ENCODE measurements at places on chromosomes 11 and 22.

GRCh38 chr11:111569476-111569875, 29.0 kb downstream of the LAYN start:
- no peak for DNase-seq

DNA sequence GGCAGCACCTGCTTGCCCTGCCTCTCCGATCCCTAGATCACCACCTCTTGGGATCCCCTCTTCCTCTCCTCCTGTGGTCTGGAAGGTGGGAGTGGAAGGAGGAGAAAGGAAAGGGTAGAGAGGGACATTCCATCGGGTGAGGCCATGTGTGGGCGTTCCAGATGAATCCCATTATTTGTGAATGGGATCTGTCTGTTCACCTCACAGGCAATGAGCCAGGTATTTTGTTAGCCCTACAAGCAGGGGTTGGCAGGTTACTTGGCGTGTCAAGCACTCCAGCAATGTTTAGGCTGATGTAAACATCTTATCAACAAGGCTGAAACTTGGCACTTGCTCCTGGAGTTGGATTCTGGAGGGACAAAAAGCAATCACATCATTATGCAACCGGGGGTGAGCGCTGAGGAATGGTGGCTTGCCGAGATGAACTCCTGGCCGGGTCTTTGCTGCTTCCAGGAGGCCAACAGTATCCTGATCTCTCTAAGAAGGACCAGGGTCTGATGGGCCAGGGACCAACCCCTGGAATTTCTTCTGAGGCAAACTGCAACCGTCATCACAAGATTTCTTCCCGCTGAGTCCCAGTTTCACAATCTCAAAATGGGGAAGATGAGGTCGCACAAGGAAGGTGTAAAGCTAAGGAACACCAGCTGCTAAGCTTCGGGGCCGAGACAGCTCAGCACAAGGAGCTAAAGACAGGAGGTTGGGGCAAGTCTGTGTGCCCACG, 7.8 kb downstream of the ADAMTS8 start:
- DNase-seq: no peak

DNA sequence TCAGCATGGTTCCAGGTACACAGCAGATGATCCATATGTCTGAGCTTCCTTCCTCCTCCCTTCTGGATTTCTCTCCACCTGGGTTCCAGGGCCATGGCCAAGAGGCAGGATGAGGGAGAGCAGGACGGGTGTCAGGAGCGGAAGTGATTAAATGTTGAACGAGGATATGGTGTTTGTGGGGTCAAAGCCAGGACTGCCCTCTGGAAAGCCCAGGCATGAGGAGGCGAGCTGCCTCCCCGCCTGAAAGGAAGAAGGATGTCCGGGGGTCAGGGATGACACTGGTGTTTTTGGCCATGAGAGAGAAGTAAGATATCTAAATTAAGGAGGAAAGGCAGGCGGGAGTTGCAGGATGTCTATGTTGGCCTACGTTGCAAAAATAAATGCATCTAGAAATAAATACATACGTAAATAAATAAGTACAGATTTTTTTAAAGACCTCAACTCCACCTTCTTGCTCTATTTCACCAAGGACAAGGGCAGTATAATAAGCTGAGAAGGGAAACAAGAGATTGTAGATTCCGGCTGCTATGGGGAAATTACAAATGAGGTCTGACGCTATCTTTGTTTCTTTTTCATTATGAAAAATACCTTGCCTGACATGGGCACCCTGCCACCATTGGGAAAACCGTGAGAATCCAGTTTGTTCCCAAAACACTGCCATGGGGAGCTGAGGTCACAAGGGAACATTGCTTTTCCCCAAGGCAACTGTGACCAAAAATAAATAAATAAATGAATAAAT, 27.6 kb upstream of the LIPT2 start:
- DNase-seq: no peak

DNA sequence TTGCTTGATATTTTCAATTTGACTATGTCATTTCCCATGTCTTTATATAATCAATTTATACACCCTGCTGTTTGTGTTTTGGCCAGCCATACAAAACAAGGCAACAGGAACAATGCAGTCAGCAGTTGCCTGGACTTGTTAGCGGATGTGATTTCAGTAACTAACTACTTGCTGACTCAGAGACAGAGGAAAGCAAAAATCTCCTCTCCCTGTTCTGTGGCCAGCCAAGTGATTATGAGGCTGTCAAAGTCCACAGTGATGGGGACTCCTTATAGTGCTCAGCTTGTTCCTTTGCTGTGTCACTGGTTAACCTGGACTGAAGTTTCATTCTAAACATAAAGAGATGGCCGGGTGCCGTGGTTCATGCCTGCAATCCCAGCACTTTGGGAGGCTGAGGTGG, 32.6 kb upstream of the APLP2 start:
- no peak for DNase-seq

GRCh38 chr11:121236115-121237001, 56.2 kb upstream of the SC5D start:
- DNase-seq: no peak

DNA sequence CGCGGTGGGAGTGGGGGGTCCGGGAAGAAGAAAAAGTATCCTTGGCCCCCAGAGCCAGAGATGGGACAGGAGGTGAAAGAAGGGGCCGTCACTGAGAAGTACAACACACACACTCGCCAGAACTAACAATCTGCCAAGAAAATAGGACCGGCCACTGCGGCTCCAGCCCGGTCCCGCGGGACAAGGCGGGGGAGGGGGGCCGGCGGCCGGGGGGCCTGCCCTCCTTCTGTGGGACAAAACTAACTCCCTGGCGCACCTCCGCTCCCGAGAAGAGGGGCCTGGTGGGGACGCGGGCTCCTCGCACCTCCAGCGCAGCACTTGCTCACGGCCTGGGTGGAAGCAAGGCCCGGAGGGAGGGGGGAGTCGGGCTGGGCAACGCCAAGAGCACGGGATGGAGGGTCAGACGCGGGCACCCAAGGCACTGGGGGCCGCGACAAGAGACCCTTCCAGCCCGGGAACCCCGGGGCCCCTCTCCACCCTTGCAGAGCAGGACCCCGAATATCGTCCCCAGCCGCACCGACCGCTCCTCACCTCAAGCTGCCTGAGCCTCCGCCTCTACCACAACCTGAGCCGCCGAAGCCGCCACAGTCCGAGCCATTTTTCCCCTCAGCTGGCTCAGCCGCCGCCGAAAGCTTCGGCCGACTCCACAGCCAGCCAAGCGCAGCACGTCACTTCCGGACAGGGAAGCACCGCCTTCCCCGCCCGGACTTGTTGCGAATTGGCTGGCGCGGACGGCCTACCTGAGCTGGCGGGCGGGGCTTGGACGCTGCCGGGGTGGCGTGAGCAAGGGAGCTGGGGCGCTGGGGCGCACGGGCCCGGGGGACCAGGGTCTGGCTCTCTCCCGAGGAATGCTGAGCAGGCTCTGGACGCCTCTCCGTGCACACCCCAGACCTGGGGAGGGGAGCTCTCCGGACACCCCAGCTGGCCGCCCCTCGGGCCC, at the start of gene PIK3C2A:
Gene PIK3C2A, minus strand, starts transcription at position 670 of the 940 bp plus-strand sequence. CDS start 38,245 bp downstream, outside the sequence.
- DNase-seq: peak; percentile 78

DNA sequence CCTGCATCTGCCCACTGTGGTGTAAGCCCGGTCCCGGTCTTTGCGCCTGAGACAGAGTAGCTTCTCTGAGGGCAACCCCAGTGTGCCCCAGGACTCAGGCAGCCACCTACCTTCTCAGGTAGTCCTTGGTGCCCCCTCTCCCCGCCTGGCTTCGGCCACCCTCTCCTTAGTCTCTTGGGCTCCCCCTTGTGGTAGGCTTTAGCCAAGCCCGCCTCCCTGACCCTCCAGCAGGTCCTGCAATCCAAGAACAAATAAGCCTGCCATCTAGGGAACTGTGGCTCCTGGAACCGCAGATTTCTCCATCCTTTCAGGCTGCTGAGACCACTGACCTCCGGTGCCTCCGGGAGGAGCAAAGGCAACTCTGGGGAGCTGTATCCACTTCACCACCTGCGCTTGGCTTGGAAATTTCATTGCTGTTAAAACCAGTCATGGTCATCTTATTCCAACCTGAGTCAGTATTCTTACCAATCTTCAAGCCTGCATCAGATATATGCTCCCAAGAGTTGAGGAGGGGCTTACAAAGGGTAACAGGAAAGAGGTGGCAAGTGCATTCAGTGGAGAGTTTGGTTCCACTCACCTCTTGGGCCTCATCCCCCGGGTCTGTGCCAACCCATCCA, 52.8 kb upstream of the TENM4 start:
- DNase-seq: no peak

GRCh38 chr11:114175706-114176105, 116.2 kb downstream of the ZBTB16 start:
- DNase-seq: no peak

DNA sequence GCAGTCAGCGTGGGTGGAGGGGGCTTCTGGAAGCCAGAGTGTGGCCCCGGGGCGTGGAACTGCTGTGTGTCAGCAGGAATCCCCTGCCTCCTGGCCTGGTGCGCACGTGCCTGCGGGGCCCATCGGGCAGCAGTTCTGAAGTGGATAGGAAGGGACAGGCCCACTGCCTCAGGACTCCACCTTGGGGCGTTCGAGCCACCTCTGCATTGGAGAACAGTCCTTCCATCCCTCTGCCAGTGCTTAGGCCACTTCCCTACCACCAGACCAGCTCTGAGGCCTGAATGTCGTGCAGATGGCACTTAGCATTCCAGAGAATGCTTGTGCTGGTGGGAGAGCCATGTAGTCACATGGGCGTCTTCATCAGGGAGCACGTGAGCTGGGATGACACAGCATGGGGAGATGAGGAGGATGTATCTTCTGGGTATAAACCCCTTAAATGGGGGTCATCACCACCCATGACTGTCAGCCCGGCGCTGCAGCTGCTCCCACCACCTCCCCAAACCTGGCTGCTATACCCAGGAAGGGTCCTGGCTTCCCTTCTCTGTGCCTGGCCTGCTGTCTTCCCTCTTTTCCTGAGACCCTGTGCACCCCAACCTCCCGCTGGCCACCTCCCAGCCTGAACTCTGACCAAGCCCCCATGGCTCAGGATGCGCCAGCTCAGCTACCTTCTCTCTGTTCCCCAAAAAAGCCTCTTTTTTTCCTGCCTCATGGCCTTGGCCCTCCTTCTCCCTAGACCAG, 9.7 kb downstream of the INCENP start:
- DNase-seq: no peak

DNA sequence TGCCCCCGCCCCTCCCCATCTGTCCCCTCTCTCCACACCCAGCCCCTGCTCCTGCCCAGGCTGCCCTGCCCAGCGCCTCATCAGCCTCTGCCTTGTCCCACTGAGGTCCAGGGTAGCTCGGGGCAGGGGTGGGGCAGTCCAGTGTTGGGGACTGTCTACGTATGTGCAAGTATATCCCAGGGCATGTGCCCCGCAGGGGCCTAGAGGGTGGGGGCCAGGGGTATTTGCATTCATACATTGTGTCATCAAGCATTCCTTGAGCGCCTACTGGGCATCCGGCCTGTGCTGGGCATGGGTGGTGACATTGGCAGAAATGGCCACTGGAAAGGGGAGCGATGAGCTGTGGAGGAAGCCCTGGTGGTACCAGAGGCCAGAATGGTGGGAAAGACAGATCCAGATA, 17.6 kb upstream of the TAB1 start:
- DNase-seq: no peak

- no peak for DNase-seq
Observed at GRCh38 chr11:19951558-19952115, 208.6 kb downstream of the DBX1 start.

DNA sequence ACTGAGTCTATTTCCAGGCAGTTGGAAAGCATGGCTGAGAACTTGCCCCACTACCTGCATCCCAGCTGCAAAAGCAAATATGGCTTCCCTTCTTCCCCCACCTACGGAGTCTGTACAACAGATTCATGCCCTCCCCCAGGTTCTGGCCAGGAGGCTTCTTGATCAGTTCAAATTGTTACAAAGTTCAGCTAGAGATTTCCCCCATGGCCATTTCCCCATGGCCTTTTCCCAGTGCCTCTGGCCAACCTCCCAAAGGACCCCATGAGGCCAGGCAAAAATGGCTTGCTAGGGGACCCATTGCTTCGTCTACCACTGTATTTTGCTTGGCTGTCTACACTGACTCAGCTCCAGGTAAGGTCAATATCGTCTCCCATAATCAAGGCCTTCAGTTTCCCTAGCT, 203.3 kb downstream of the DLG2 start:
- DNase-seq: no peak

GRCh38 chr22:45493286-45493771, 9.4 kb upstream of the FBLN1 start:
- no peak for DNase-seq

DNA sequence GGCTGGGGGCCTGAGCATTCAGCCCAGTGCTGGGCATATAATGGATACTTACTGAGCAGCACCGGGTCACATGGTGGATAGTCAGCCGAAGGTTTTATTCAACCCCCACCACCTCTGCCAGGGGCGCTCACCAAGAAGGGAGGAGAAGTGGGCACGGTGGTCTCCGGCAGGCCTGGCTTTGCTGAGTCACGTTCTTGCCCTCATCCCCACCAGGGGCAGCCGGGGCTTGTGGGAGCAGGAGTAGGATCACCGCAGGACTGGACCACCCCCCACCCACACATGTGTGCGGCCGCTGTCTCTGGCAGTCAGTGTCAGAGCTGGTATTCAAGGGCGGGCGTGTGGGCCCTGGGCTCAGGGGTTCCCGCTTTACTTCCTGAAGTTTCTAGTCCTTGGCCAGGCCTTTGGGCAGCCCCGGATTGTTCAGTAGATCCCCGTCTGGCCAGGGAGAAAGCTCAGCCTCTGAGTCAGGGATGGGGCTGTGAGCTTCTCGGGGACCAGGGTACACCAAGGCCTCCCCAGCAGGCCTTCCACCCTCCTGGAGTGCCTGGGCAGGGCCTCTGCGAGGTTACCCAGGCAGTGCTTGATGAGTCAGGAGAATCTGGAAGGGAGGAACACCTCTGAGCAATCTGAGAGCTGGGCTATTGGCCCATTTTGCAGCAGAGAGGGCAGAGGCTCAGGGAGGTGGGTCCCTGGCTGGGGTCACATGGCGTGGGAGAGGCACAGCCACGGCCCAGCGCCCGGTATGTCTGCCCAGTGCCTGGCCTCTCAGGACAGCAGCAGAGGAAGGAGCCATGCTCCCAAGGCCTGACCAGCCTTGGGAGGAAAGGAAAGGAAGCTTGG, 60.6 kb downstream of the RTL6 start:
- no peak for DNase-seq

GRCh38 chr22:50537765-50538164, 7.9 kb upstream of the KLHDC7B start:
- no peak for DNase-seq

GRCh38 chr11:117875382-117876058, 938 bp downstream of the FXYD6 start:
- no peak for DNase-seq

GRCh38 chr11:34120651-34121050, 15.2 kb downstream of the NAT10 start:
- DNase-seq: no peak

Measured in cortex of kidney (tissue), 1 donor.